Adrenal gland (tissue), 19 donors: ENCODE measurements at places on chromosomes 5 and 9. TPM values are rescaled to one million over a fixed set of nuclear protein-coding genes. Genes with fewer than 3 reads are reported as not detected.

The IL5 gene
- total RNA-seq, result not detected

The INSL4 gene
- not detected for total RNA-seq

GRCh38 chr9:87682618-87683017 is 43.3 kb upstream of the CTSL start:
- no peak for DNase-seq
- H3K27me3 ChIP-seq, result no peaks in the 10 kb centered on the region
- H3K4me1 ChIP-seq, result no peaks in the 10 kb centered on the region
- H3K36me3 ChIP-seq, result no peaks in the 10 kb centered on the region

GRCh38 chr9:32292611-32293010 is 91.8 kb upstream of the ACO1 start:
- no peaks in the 10 kb centered on the region for H3K27me3 ChIP-seq
- H3K4me1 ChIP-seq, result no peaks in the 10 kb centered on the region
- H3K27ac ChIP-seq, result no peak overlapping the region
- no peaks in the 10 kb centered on the region for H3K36me3 ChIP-seq
- no peak for DNase-seq

DNA sequence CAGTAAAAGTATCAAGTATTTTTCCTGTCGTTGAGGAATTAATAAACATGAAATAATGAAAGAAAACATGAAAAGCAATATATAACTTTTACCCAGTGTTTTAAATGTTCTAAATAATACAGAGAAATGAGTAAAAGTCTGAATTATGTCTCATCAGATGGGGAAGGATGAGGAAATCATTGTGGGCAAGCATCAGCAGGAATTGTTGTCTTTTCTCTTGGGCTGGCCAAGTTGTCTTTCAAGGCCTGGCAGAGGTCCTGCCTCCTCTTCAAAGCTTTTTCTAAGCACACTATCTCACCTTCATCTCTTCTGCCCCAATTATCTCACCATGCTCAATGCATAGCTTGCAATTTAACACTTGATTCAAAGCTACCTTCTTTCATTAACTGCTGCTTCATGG is 41.9 kb downstream of the MOCS2 start:
- H3K4me1 ChIP-seq, result peaks cover 10% of the 10 kb centered on the region
- no peak overlapping the region for H3K4me3 ChIP-seq
- no peaks in the 10 kb centered on the region for H3K27me3 ChIP-seq
- H3K36me3 ChIP-seq, result peaks cover 8% of the 10 kb centered on the region
- H3K27ac ChIP-seq, result no peak overlapping the region
- no peak for DNase-seq

DNA sequence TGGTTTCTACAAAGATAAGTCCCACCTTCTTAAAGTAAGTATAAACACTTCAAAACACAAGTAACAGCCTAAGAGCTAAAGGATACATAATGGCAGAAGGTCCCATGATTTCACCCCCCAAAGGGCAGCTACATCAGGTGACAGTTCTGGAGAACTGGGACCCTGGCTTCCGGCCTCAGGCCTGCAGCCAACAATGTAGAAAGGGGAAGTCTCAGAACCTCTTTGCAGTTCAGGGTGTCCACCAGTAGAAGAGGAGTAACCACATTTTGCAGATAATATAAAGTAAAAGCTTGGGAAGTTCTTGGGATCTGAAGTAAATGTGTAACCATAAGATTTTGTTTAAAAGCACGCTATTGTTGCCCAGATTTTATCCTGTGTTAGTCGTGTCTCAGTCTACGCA is 267.4 kb upstream of the VLDLR start:
- no peak overlapping the region for H3K27ac ChIP-seq
- no peak overlapping the region for H3K4me3 ChIP-seq
- no peaks in the 10 kb centered on the region for H3K4me1 ChIP-seq
- DNase-seq, result no peak

DNA sequence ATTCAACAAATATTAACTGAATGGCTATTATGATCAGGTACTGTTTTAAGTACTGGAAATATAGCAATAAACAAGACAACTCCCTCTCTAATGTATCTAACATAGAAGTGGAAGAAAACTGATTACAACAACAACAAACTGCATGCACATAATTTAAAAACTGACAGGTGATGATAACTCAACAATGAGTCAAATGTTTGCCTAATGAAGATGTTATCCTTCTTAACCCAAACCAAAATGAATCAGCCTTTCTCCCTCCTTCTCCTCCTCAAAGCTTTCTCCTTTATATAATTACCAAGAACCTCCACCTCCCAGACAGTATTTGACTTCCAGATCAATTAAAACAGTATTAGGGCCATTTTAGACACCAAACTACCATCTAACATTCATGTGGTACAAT is 49.3 kb downstream of the RICTOR start:
- no peaks in the 10 kb centered on the region for H3K27me3 ChIP-seq
- no peaks in the 10 kb centered on the region for H3K4me1 ChIP-seq
- H3K27ac ChIP-seq, result no peak overlapping the region
- no peak for DNase-seq
- H3K36me3 ChIP-seq, result no peaks in the 10 kb centered on the region

The SHC3 gene
- 20.5 TPM for total RNA-seq

GRCh38 chr5:15959370-15960164 is 220.0 kb downstream of the MARCHF11 start:
- H3K4me3 ChIP-seq, result no peak overlapping the region
- H3K27ac ChIP-seq, result no peak overlapping the region
- H3K27me3 ChIP-seq, result no peaks in the 10 kb centered on the region
- no peak for DNase-seq
- no peaks in the 10 kb centered on the region for H3K4me1 ChIP-seq

- H3K27ac ChIP-seq, result no peak overlapping the region
- H3K27me3 ChIP-seq, result no peaks in the 10 kb centered on the region
- no peaks in the 10 kb centered on the region for H3K36me3 ChIP-seq
- no peak overlapping the region for H3K4me3 ChIP-seq
These were observed 39.8 kb downstream of the SLC35D2 start for GRCh38 chr9:96343515-96344360.

- H3K4me3 ChIP-seq, result no peak overlapping the region
- no peaks in the 10 kb centered on the region for H3K27me3 ChIP-seq
- H3K27ac ChIP-seq, result no peak overlapping the region
These were observed 1.3 kb upstream of the SNX2 start for GRCh38 chr5:122773619-122774018.

DNA sequence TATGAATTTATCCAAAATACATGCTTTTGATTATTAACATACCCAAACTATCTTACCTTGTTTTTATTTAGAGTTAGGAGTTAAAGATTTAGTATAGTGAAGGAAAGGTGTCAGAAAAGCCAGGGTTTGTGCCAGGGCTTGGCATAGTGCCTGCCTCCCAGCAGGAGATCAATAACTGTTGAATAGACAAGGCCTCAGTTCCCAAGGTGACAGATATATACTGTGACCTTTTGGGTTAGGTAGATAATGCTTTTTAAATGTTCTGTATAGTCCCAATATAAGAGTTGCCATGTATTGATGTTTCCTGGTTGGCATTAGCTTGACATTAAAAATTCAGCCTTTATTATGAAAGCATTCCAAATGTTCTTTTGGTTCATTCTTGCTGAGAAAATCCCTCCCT is 121.8 kb downstream of the MCTP1 start:
- no peaks in the 10 kb centered on the region for H3K4me1 ChIP-seq
- H3K36me3 ChIP-seq, result no peaks in the 10 kb centered on the region
- DNase-seq, result no peak
- H3K27me3 ChIP-seq, result no peaks in the 10 kb centered on the region
- no peak overlapping the region for H3K27ac ChIP-seq
